ENCODE measurements at places on chromosomes 4 and X. TPM values are rescaled to one million over a fixed set of nuclear protein-coding genes. Genes with fewer than 3 reads are reported as not detected.
A peak's percentile ranks its signal among the peaks of the same experiment; 100 is the strongest.

Gene SLC6A14
- not detected for total RNA-seq

Gene DKC1
- 45.6 TPM for total RNA-seq

DNA sequence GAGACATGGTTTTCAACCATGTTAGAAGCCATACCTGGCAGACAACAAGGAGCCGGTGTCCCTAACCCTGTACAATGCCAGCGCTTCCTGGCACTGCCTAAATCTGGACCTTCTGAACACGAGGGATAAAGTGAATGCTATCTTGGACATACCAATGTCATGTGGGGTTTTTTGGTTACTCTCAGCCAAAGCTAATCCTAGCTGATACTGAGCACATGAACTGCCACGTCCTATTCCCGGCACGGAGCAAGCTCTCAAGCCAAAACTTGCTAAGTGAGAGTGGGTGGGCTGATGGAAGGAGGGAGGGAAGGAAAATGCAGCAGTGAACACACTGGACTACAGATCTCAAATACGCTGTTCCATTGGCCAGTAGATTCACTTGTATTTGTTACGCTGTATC, 226.1 kb downstream of the BCOR start:
- no peak for DNase-seq

- no peak for DNase-seq
Measured at GRCh38 chr4:143728166-143728565, 27.7 kb upstream of the FREM3 start.

DNA sequence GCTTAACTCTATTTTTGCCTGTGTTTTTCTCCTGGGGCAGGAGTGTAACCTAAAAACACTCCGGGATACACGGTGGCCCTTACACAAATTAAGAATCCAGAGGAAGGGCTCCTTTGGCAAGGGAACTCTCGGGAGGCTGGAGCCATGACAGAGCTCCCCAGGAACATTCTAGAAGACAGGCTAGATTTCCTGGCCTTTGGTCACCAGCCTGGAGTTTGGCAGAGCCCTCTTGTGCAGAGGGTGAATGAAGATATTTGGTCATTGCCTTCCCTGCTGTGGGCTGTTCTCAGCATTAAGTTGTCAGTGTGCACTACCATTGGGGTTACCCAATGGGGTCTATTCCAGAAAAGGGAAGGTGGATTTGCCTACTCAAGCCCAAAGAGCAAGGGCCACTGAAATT, 53.8 kb upstream of the LNX1 start:
- no peak for DNase-seq

DNA sequence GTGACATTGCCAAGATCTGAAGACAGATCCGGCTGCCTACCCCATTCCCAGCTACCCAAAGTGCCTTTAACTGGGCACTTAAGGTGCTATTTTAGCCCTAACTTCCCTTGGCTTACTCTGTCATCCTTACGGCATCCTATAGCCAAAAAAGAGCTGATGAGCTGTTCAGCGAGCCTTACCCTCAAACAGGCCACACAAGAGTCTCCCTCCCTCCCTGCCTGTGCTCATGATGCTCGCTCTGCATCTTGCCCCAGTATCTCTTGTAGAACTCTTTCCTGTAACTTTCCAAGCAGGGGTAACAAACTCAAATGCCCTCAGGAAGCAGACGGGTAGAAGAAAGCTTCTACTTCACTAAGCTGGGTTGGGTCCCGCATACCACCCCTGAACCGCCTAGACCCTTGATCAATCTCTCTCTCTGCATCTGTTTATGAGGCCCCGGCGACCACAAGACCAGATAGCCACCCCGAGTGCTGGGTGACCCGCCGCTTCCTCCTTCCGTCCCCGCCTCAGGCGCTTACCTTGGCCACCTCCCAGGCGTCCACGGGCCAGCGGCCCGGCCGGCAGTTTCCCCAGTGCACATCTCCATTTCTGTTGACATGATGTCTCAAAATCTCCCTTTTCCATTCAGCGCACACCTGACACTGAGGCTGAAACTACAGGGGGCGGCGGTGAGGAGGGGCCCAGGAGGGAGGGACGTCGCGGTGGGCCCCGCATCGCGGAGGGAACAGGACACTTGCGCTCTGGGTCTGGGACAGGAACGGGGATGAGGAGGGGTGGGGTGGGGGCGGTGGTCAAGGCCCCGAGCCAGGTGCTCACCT, 663 bp downstream of the CXorf38 start:
- DNase-seq = peak; percentile 33

Gene LEF1
- total RNA-seq = 19.4 TPM

GRCh38 chrX:68876731-68877130, 47.9 kb downstream of the EFNB1 start:
- DNase-seq = peak; percentile 66

DNA sequence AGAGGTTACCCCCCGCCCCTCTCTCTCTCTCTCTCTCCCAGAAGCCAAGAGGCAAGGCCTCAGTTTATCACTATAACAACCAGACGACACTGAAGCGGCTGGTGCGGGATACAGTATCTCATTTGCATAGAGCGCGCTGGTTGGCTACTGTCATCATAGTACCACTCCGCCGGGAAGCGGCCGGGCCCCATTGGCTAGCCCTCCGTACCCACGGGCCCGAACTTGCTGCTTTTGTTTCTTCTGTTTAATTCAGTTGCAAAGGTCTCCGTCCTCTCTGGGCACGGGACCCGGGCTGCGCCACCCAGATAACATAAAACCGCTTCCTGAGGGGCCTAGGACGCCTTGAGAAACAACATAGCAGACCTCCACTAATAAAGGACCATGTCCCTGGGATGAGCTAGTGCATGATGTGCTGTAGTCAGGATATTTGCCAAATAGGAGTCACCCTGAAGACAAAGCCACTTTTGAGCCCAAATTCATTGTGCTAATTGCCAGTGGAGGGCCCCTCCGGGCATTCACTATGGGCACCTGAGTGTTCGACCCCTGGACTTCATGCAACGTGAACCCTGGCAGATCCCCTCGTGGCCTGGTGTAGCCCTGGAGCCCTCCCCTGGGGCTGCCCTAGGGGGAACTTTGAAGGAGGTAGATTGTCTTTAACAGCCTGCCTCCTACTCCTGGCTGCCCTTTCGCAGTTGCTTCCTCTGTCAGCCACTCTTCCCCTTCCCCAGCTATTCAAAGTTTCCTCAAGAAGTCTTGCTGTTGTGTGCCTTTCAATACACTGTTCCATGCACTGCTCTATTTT, at the start of gene PCYT1B:
PCYT1B (minus strand) TSS at position 91 of the 802 bp plus-strand sequence. CDS start 242 bp downstream, outside the sequence.
- DNase-seq = peak; percentile 94

DNA sequence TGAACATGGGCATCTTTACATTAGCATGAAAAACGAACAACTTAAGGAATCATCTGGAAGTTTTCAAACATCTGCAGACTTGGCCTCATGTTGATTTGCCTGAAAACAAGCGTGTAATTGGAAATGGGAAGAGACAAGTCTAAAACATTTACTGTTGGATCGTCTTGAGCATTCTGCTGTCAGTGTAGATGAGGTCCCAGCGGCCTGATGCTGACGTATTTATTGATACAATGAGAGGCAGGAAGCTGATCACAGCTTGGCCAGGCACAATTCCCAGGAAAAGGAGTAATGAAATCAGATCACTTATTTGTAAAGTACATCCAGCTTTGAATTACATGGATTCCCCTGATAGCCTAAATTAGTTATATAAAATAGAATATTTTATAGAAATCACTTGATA, 210.6 kb downstream of the CLCN4 start:
- DNase-seq = no peak

- no peak for DNase-seq
Measured at GRCh38 chrX:15882704-15883539, 28.3 kb upstream of the AP1S2 start.

Gene XG
- total RNA-seq = not detected

GRCh38 chr4:1309261-1310010, 19.7 kb downstream of the MAEA start:
- peak; percentile 96 for DNase-seq

GRCh38 chr4:159104694-159105414, 2.0 kb downstream of the RAPGEF2 start:
- DNase-seq = peak; percentile 41

Gene ERAS
- 0.50 TPM for total RNA-seq

- DNase-seq = no peak
Measured at GRCh38 chr4:151267822-151268535, 9.0 kb upstream of the PRSS48 start.

Gene DMRTC1
- not detected for total RNA-seq

Gene ADAM29
- total RNA-seq = not detected

Data from neural progenitor cell (in vitro differentiated cells).